WERI-Rb-1 (cell line): ENCODE measurements at places on chromosomes 11 and 22.

DNA sequence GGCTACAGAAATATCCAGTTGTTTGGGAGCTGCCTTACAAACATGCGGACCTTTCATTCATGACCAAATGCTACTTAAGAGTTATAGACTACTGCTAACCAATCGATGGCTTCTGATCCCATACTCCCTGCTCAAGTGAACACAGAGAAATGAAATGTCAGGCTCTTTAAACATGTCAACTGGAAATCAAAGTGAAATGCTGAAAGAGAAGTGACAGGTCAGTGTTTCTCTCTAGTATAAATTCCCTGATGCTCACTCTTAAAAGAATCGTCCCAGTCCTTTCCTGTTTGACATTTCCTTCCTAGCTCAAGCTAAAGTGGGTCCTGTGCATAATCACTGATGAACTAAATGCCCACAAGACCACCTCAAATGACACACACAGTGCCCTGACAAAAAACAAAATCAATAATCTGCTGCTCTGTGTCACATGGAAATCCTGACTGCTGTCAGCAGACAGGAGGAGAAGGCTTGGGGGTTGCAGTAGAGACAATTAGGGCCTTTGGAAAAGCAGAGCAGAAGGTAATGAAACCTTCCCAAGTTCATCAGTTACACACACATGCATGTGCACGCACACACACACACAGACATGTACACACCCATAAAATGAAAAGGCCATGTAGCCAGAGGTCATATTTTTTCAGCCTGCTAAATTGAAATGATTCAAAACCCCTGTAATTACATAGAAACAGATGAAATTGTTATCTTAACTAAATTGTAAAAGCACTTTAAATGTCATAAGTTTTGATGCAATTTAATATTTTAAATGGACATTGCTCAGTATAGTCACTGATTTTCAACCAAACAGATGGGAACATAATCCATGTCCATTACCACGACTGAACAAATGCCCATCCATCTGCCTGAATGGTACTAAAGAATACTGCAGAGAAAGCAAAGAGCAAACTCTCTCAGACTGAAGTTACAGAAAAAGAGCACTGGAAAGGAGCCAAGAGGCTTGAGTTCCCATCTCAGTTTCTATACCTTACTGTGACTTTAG lies 330.7 kb downstream of the TTC28 start:
- DNase-seq, result peak; percentile 18

- no peak for DNase-seq
Measured at GRCh38 chr11:13140873-13141655, 131.9 kb downstream of the RASSF10 start.

DNA sequence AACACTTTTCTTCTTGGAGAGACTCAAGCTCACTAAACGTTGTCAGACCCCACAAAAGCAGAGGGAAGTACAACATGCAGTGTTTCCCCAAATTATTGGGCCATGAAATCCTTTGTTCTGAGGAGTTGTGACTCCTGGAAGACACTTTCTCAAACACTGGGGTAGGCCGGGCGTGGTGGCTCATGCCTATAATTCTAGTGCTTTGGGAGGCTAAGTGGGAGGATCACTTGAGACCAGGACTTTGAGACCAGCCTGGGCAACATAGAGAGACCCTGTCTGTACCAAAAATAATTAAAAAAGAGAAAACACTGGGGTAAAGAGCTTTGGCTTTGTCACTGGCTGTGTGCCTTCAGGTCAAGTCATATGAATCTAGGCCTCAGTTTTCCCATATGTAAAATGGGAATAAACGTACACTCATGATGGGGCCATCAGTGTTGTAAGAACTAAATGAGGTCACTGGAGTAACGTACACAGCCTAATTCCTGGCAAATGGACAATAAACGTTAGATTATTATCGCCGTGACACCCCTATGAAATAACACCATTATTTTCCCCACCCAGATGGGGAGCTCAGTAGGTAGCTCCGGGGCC lies 92.0 kb downstream of the RRM1 start:
- DNase-seq, result no peak

- no peak for DNase-seq
Measured at GRCh38 chr11:113867843-113868503, 7.4 kb downstream of the USP28 start.
